ENCODE measurements at places on chromosomes 11 and 22. TPM values are rescaled to one million over a fixed set of nuclear protein-coding genes. Genes with fewer than 3 reads are reported as not detected.

DNA sequence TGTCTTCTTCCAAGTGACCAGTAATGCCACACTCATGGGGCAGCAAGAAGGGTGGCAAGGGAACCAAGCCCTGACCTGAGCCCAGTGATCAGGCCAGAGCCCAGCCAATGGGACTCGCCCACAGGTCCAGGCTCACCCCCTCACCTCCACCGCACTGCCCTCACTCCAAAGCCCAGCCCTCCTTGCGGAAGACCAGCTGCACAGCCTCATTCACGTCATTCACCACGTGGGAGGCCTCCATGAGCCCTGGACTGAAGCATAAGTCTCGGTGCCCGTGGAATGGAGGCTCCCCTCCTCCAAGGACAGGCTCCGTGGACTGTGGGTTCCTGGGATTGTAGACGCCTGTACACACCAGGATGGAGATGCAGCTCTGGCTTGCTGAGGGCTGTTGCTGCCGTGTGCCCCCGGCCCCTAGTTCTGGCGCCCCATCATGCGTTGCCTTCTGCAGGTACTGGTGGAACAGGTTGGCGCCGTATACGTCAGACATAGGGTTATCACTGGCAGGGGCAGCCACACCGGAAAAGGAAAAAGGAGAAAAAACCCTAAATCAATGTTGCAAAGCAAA is 16.8 kb upstream of the TMEM121B start:
- peaks cover 71% of the 10 kb centered on the region for H3K36me3 ChIP-seq
- no peak for DNase-seq
- no peak overlapping the region for H3K27ac ChIP-seq
- peaks cover 10% of the 10 kb centered on the region for H3K4me1 ChIP-seq
- no peak overlapping the region for H3K4me3 ChIP-seq

Gene SCGB1D1
- total RNA-seq: not detected

Gene FAM111B
- not detected for total RNA-seq

- H3K27ac ChIP-seq: no peak overlapping the region
- DNase-seq: no peak
- H3K36me3 ChIP-seq: no peaks in the 10 kb centered on the region
- H3K4me3 ChIP-seq: no peak overlapping the region
Measured at GRCh38 chr11:69316956-69317355, 23.0 kb downstream of the MYEOV start.

Gene OR8B8
- total RNA-seq: not detected

GRCh38 chr11:43646767-43647166 is 33.8 kb upstream of the HSD17B12 start:
- DNase-seq: no peak
- H3K4me3 ChIP-seq: no peak overlapping the region
- H3K4me1 ChIP-seq: peaks cover 18% of the 10 kb centered on the region
- no peak overlapping the region for H3K27ac ChIP-seq
- no peaks in the 10 kb centered on the region for H3K36me3 ChIP-seq

Gene CSKMT
- total RNA-seq: 2.9 TPM

GRCh38 chr11:86722006-86722405 is 49.6 kb upstream of the ME3 start:
- no peaks in the 10 kb centered on the region for H3K36me3 ChIP-seq
- H3K27me3 ChIP-seq: no peaks in the 10 kb centered on the region
- no peak overlapping the region for H3K4me3 ChIP-seq
- H3K27ac ChIP-seq: no peak overlapping the region
- no peak for DNase-seq

DNA sequence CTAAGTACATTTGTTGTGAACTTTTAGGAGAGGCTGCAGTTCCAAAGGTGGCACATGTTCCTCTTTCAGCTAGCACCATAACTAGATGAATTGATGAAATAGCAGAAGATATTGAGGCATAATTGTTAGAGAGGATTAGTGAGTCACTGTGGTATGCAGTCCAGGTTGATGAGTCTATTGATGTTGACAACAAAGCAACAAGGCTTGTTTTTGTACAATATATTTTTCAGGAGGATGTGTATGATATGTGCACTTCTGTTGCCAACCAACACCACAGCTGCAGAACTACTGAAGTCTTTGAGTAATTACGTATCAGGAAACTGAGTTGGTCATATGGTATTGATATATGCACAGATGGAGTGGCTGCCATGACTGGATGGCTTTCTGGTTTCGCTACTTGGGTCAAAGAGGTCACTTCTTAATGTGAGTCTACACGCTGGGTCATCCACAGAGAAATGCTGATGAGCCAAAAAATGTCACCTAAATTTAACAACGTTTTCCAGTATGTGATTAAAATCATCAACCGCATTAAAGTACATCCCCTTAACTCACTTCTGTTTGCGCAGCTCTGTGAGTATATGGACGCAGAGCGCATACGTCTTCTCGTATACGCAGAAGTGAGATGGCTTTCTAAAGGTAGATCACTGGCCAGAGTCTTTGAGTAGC is 261.3 kb upstream of the ANO5 start:
- no peak for DNase-seq
- H3K27ac ChIP-seq: no peak overlapping the region
- H3K36me3 ChIP-seq: no peaks in the 10 kb centered on the region

Gene ANO5
- total RNA-seq: 20.8 TPM

GRCh38 chr11:125331357-125332035 is 164.6 kb downstream of the FEZ1 start:
- peaks cover 2% of the 10 kb centered on the region for H3K4me1 ChIP-seq
- DNase-seq: no peak
- no peak overlapping the region for H3K27ac ChIP-seq
- peaks cover 6% of the 10 kb centered on the region for H3K36me3 ChIP-seq
- no peaks in the 10 kb centered on the region for H3K27me3 ChIP-seq

GRCh38 chr11:31106968-31107576 is 262.5 kb downstream of the DCDC1 start:
- no peak for DNase-seq
- no peaks in the 10 kb centered on the region for H3K27me3 ChIP-seq
- H3K4me3 ChIP-seq: no peak overlapping the region
- no peak overlapping the region for H3K27ac ChIP-seq
- H3K4me1 ChIP-seq: no peaks in the 10 kb centered on the region

GRCh38 chr11:26820739-26821138 is 98.9 kb upstream of the SLC5A12 start:
- H3K36me3 ChIP-seq: no peaks in the 10 kb centered on the region
- no peak for DNase-seq
- H3K4me1 ChIP-seq: peaks cover 14% of the 10 kb centered on the region
- H3K4me3 ChIP-seq: no peak overlapping the region
- H3K27ac ChIP-seq: no peak overlapping the region

DNA sequence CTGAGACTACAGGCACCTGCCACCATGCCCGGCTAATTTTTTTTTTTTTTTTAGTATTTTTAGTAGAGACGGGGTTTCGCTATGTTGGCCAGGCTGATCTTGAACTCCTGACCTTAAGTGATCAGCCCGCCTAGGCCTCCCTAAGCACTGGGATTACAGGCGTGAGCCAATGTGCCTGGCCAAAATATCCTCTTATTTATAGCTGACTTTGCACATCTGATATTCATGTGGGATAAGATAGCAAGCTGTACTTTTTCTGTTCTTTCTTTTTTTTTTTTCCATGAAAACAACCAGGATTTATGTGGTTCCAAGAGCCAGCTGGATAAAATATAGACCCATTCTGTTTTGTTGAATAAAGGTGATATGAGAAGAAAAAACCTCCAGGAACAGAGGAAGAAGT is 12.1 kb upstream of the XBP1 start:
- H3K4me1 ChIP-seq: peaks cover 8% of the 10 kb centered on the region
- no peak overlapping the region for H3K4me3 ChIP-seq
- H3K27ac ChIP-seq: peak overlapping the region; percentile 28
- DNase-seq: no peak
- H3K27me3 ChIP-seq: no peaks in the 10 kb centered on the region

DNA sequence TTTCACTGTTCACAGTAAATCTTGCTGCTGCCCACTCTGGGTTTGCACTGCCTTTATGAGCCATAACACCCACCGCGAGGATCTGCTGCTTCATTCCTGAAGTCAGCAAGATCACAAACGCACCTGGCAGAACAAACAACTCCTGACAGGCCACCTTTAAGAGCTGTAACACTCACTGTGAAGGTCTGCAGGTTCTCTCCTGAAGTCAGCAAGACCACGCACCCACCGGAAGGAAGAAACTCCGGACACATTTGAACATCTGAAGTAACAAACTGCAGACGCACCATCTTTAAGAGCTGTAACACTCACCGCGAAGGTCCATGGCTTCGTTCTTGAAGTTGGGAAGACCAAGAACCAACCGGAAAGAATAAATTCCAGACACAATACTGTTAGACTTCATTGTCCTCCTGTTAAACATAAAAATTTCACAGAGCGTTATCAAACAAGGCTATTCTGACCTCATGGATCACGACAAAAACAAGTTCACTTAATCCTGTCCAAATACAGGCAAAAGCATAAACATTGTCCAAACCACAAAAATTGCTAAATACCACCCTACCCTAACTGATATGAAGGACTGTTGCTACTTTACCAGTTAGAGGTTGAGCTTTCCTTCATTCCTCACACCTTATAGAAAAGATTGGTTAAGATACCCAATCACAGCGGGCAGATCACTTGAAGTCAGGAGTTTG is 3.0 kb upstream of the CCDC117 start:
- H3K36me3 ChIP-seq: no peaks in the 10 kb centered on the region
- H3K27ac ChIP-seq: no peak overlapping the region
- no peak for DNase-seq
- H3K4me3 ChIP-seq: no peak overlapping the region
- H3K27me3 ChIP-seq: no peaks in the 10 kb centered on the region

- no peak overlapping the region for H3K4me3 ChIP-seq
- DNase-seq: no peak
- H3K27me3 ChIP-seq: no peaks in the 10 kb centered on the region
- no peak overlapping the region for H3K27ac ChIP-seq
Measured at GRCh38 chr11:9251311-9251710, 13.8 kb downstream of the DENND5A start.

DNA sequence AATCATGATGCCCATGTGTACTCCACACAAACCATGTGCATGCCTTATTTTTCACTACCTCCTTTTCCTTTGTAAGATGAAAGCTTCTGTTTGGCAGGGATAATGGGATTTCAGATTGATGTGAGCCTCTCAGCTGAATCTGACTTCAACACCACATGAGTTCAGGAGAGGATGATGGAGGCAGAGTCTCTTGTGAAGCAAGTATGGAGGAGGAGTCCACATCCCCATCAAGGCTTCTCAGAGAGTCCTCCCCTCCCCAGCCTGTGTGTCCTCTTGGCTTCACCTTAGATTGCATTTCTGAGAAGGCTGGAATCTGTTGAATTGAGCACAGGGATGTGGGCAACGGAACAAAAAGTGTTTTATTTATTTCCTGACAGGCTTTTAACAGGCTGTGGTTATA is 370.4 kb downstream of the FAT3 start:
- no peaks in the 10 kb centered on the region for H3K27me3 ChIP-seq
- H3K4me1 ChIP-seq: no peaks in the 10 kb centered on the region
- no peak for DNase-seq

DNA sequence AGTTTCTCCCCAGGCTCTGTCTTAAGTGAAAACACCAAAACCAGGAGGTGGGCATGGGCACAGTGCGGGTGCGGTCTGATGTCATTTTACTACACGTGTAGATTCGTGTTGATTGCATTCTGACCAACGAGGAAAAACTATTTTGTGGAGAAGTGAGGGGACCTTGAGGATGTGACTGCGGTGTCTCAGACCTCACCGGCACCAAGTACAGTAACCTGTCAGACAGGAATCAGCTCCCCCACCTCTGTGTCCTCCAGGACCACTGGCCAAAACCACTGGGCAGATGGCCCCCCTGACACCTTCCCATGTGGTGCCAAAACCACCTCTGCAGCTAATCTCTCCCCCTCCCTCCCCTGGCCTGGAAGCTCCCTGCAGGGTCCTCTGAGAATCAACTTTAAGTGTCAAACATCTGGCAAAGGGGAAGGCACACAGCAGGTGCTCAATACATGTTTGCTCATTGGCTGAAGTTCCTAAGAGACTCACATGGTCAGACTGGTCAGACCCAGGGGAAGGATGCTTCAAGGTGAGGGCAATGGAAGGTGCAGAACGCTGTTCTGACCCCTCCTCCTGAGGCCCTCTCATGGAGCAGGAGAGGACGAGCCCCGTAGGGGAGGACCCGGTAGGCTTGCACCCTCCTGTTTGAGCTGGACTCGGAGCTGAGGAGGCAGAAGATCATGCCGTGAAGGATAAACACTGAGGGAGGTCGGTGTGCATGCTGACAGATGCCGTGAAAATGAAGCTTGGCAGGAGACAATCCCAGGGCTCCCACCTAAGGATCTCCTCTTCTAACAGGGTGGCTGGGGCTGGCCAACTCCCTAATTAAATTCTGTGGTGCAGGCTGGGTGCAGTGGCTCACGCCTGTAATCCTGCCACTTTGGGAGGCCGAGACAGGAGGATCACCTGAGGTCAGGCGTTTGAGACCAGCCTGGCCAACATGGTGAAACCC is 129.9 kb downstream of the MPPED1 start:
- no peaks in the 10 kb centered on the region for H3K36me3 ChIP-seq
- no peak for DNase-seq
- no peaks in the 10 kb centered on the region for H3K27me3 ChIP-seq
- H3K27ac ChIP-seq: no peak overlapping the region
- H3K4me1 ChIP-seq: no peaks in the 10 kb centered on the region
- H3K4me3 ChIP-seq: no peak overlapping the region

DNA sequence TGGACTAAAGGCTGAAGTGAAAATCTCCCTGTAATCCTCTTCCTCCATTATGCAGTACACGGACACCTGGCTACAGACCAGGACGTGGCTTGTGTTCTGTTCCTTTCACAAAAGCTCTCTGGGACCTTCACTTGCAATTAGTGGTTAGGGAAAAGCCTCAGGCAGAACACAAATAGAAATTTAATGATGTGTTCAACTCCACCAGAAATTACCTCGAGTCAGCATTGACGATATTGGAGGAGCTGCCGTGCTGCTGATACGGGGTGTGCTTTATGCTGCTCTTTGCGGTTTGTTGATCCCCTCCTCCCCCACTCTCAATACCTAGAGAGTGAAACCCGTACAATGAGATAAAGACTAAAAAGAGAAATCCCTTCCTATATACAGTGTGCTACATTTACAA is 48.9 kb downstream of the POLD3 start:
- H3K27ac ChIP-seq: peak overlapping the region; percentile 83
- H3K4me3 ChIP-seq: no peak overlapping the region
- H3K27me3 ChIP-seq: no peaks in the 10 kb centered on the region
- no peak for DNase-seq
- peaks cover 29% of the 10 kb centered on the region for H3K36me3 ChIP-seq

Gene CDHR5
- not detected for total RNA-seq

DNA sequence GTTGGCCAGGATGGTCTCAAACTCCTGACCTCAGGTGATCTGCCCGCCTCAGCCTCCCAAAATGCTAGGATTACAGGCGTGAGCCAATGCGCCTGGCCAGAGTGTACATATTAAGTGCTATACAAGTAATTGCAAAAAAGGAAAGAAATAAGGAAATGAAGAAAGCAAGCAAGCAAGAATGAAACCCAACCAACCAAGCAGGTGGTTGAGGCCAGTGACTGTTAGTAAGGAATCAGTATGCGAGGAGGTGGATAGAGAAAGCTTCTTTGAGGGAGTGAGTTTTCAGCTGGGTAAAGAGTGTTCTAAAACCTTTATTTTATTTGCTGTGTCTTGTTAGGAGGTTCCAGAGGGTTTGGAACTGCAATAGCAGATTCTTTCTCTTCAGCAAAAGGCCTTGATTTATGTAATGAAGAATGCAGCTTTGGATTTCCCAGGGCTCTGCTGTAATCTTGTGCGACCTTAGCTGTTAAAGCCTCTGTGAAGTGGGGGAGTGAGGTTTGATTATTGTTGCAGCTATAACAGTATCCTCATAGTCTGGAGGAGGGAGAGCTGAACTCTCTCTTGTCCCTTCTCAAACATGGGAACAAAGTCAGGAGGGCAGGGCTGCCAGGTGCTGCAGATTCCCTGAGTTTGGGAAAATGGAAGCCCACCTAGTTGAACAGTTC is 5.7 kb downstream of the AMPD3 start:
- H3K27me3 ChIP-seq: no peaks in the 10 kb centered on the region
- H3K36me3 ChIP-seq: peaks cover 14% of the 10 kb centered on the region
- no peak overlapping the region for H3K27ac ChIP-seq
- peaks cover 6% of the 10 kb centered on the region for H3K4me1 ChIP-seq

Data from esophagus muscularis mucosa (tissue), 4 donors.